Natural killer cell (primary cell): ENCODE measurements at places on chromosomes 6 and 20. TPM values are rescaled to one million over a fixed set of nuclear protein-coding genes. Genes with fewer than 3 reads are reported as not detected.

- H3K27me3 ChIP-seq, result no peaks in the 10 kb centered on the region
- DNase-seq, result no peak
- no peak overlapping the region for H3K27ac ChIP-seq
- H3K4me3 ChIP-seq, result no peak overlapping the region
These were observed 73.5 kb downstream of the TNFRSF21 start for GRCh38 chr6:47235964-47236760.

GRCh38 chr20:35974256-35974655 is 5.9 kb downstream of the CNBD2 start:
- DNase-seq, result no peak
- no peaks in the 10 kb centered on the region for H3K27me3 ChIP-seq
- H3K4me1 ChIP-seq, result no peaks in the 10 kb centered on the region
- H3K4me3 ChIP-seq, result no peak overlapping the region
- no peak overlapping the region for H3K27ac ChIP-seq

DNA sequence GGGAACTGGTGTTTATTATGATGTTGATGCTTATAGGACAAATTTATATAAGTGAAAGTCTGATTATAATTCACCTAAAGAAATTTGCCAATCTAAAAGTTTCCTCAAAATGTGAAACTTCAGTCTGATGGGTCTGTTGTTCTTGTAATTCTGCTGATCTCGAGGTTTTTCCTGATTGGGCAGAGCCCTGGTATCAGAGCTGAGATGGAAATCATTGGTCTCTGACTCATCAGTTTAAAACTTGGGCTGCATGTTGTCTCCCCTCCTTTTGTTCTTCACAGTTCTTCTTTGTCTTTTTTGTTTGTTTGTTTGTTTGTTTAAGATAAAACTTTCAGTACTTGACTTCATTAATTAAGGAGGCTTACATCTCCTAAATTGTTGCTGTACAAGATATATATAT is 5.9 kb downstream of the SMAP1 start:
- H3K27me3 ChIP-seq, result no peaks in the 10 kb centered on the region
- no peak overlapping the region for H3K4me3 ChIP-seq
- peaks cover under 1% of the 10 kb centered on the region for H3K4me1 ChIP-seq
- no peak overlapping the region for H3K27ac ChIP-seq
- DNase-seq, result no peak
- H3K36me3 ChIP-seq, result no peaks in the 10 kb centered on the region

DNA sequence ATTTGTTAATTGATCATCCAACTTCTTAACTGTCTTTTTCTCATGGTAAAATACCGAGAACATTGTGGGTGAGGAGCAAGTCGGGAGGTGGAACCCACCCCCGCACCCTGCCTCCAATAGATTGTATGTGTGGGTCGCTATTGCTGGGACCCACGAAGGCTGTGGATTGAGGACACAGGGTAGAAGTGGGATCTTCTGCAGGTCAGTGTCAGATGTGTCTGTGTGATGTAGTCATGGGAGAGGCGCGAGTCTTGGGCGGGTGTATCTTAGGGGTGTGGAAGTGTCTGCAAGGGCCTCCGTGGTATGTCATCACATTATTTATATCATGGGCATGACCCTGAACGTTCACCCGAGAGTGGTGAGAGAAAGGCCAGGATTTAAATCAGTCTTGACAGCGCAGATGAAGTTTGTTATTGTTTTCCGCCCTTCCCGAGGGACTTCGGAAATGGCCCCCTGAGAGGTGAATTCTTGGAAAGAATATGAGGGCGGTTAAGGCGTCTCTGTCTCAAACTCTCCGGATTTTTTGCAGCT is 472 bp upstream of the PAQR8 start:
- peak overlapping the region; percentile 59 for H3K4me3 ChIP-seq
- H3K36me3 ChIP-seq, result no peaks in the 10 kb centered on the region
- H3K27me3 ChIP-seq, result no peaks in the 10 kb centered on the region
- H3K4me1 ChIP-seq, result peaks cover 15% of the 10 kb centered on the region
- peak overlapping the region; percentile 94 for H3K27ac ChIP-seq
- peak; percentile 65 for DNase-seq

DNA sequence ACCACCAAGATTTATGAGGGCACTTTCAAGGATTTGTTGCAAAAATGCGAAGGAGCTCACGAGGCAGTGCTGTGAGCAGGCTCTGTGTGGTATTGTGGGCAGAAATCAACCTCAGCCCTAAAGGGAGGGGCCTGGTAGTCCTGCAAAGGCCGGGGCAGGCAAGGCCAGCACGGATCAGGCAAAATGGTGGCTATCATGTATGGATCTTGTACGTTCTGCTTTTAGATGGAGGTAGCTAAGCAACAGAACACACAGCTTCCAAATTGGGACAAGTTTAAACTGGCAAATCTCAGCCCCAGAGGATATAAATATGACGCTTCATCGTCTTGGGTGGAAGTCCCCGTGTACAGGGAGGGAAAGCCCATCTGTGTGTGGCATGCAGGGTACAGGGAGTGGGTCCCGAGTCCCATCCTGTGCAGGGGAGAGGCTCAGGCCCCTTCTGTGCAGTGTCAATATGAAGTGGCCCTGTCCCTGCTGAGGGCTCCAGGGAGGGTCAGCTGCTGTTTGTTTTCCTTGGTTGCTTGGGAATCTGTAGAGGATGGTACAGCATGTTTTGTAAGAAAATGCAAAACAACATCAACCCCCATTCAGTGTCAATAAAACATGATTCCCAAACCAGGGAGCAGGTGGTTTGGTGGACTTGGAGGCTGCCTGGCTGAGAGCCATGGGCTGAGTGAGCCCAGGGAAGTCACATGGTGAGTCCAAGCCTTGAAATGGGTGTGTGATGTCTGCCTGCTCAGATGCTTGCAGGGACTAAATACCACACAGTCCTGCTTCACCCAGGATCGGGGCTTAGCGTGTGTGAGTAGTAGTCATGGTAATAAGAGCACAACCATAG is 113.0 kb downstream of the SYCP2 start:
- no peak for DNase-seq
- no peaks in the 10 kb centered on the region for H3K4me1 ChIP-seq
- no peaks in the 10 kb centered on the region for H3K27me3 ChIP-seq
- no peak overlapping the region for H3K4me3 ChIP-seq
- no peaks in the 10 kb centered on the region for H3K36me3 ChIP-seq

- H3K4me1 ChIP-seq, result no peaks in the 10 kb centered on the region
- DNase-seq, result peak; percentile 45
- H3K27me3 ChIP-seq, result peaks cover 3% of the 10 kb centered on the region
- H3K4me3 ChIP-seq, result no peak overlapping the region
- H3K27ac ChIP-seq, result no peak overlapping the region
These were observed 70.5 kb upstream of the SLCO4A1 start for GRCh38 chr20:62571669-62572344.

DNA sequence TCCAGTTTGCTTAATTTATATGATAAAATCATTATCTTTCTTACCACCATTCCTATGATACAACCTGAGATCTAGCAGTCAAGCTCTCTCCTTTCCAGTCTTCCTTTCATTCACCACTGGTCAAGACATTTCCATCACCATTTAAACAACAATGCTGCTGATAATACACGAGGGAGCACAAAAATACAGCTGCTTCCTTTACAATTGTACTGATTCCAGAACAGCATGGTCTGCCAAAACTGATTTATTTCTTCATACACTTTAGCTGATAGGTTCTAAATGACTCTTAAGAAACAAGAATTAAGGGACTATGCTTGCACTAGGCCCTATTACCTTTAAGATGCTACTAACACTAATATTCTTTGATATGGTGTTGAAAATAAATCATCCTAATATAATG is 65.0 kb downstream of the EPM2A start:
- H3K27ac ChIP-seq, result no peak overlapping the region
- no peaks in the 10 kb centered on the region for H3K4me1 ChIP-seq
- H3K4me3 ChIP-seq, result no peak overlapping the region
- H3K27me3 ChIP-seq, result no peaks in the 10 kb centered on the region
- no peaks in the 10 kb centered on the region for H3K36me3 ChIP-seq

- H3K27me3 ChIP-seq, result no peaks in the 10 kb centered on the region
- no peak overlapping the region for H3K27ac ChIP-seq
- H3K4me1 ChIP-seq, result no peaks in the 10 kb centered on the region
These were observed 159.8 kb upstream of the ARG1 start for GRCh38 chr6:131412960-131413830.

DNA sequence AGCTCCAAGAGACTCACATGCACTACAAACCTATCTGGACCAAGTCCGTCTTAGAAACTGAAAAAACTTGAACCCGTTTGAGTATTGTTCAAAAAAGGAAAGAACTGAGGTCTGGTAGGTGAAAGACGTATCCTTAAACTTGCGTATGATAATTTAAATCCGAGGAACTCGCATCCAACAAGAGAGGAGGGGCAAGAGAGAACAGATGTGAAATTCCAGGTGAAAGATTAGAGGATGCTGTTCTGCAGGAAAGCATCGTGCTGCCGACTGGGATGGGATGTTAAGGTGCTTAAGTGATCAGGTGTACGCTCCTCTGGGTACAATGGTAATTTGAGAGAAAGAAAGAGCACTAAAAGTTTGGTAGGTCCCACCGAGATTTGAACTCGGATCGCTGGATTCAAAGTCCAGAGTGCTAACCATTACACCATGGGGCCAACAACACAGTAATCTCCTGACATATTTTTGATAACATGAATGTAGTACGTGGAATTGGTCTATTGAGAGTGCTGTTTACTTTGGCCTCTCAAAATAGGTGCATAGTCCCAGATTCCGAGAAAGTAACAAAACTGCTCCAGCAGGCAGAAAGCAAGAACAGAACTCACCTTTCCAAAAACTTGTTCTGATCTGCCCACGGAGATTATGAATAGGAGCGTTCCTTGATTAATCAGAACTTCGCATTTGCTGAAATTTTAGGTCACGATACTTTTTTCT is 53.5 kb upstream of the BTN3A2 start:
- DNase-seq, result peak; percentile 82
- peak overlapping the region; percentile 4 for H3K4me3 ChIP-seq
- no peaks in the 10 kb centered on the region for H3K36me3 ChIP-seq
- H3K4me1 ChIP-seq, result peaks cover 28% of the 10 kb centered on the region
- no peaks in the 10 kb centered on the region for H3K27me3 ChIP-seq

GRCh38 chr20:63657260-63657936 is 714 bp upstream of the RTEL1 start:
- peaks cover 3% of the 10 kb centered on the region for H3K36me3 ChIP-seq
- DNase-seq, result peak; percentile 26
- peak overlapping the region; percentile 76 for H3K4me3 ChIP-seq
- H3K27ac ChIP-seq, result no peak overlapping the region
- H3K27me3 ChIP-seq, result peaks cover 12% of the 10 kb centered on the region

DNA sequence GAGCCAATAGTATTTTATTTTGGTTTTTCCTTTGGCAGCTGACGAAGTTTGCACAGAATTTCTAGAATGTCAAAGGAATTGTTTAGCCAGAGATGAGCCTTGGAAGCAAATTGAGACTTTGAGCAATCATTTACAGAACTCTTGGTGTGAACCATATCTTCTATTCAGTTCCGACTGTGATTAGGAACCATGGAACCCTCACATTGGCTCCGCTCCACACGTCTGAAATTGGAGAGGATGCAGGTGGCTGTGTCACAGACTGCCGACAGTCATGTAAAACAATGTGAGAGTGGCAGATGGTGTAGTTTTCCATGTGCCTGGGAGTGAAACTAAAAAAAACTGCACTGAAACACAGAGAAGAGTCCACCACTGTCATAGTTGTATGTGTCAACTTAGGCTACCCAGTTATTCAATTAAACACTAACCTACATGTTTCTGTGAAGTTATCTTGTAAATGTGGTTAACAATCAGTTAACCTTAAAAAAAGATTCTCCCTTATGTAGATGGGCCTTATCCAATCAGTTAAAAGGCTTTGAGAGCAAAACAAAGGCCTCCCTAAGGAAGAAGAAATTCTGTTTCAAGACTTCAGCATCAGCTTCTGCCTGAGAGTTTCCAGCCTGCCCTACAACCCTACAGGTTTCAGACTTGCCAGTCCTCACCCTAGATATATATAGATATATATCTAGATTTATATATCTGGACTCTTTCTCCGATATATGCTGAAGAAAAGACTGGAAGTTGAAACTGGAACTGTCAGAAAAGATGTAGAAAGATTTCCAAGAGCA is 3.3 kb upstream of the HMGN4 start:
- H3K27me3 ChIP-seq, result no peaks in the 10 kb centered on the region
- H3K36me3 ChIP-seq, result no peaks in the 10 kb centered on the region
- H3K4me1 ChIP-seq, result peaks cover 33% of the 10 kb centered on the region
- H3K4me3 ChIP-seq, result no peak overlapping the region

- no peak overlapping the region for H3K27ac ChIP-seq
- no peaks in the 10 kb centered on the region for H3K27me3 ChIP-seq
- no peak for DNase-seq
- no peak overlapping the region for H3K4me3 ChIP-seq
- peaks cover 37% of the 10 kb centered on the region for H3K36me3 ChIP-seq
These were observed 9.9 kb upstream of the NHLRC1 start for GRCh38 chr6:18132346-18132745.

GRCh38 chr6:119034827-119035458 is 43.5 kb downstream of the FAM184A start:
- H3K36me3 ChIP-seq, result no peaks in the 10 kb centered on the region
- H3K4me1 ChIP-seq, result no peaks in the 10 kb centered on the region
- no peak for DNase-seq
- no peak overlapping the region for H3K27ac ChIP-seq
- no peaks in the 10 kb centered on the region for H3K27me3 ChIP-seq
- H3K4me3 ChIP-seq, result no peak overlapping the region

DNA sequence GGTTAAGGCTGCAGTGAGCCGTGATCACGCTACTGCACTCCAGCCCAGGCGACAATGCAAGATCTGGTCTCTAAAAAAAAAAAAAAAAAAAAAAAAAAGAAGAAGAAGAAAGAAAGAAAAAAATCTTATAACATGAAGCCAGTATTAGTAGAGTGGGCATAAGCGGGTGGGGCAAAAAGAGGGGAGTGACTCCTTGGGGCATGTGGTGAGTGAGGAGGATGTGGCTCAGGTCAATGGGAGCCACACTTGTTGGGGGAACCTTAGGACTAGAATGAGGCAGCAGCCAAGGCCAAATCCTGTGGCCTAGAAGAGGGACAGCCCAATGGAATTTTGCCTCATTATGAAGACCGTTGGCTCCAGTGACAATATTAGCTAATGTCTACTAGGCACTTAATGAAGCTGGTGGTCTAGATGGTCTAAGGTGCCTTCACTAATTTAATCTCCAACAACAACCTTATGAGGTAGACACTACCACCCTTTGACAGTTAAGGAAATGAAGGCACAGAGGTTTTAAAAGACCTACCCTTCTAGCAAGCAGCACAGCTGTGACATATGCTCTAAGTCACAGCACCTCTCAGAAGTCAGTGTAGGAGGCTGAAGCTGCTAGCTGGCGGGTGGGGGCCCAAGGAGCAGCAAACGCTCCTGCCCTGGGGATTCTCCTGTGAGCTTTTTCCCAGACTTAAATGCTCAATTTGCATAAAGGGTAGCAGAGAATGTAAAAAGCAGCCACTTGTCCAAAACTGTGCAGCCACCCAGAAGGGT is 23.6 kb upstream of the ARMC12 start:
- H3K4me3 ChIP-seq, result no peak overlapping the region
- H3K36me3 ChIP-seq, result no peaks in the 10 kb centered on the region

The FAM209A gene
- total RNA-seq, result 5.4 TPM

The KCNK15 gene
- total RNA-seq, result not detected

The OGFR gene
- total RNA-seq, result 83.0 TPM

The ARHGAP40 gene
- not detected for total RNA-seq

The ZNF337 gene
- 25.3 TPM for total RNA-seq

The FAM209B gene
- total RNA-seq, result 3.1 TPM

The SULF2 gene
- total RNA-seq, result 12.3 TPM

The TMC2 gene
- not detected for total RNA-seq

The ZC3H12D gene
- total RNA-seq, result 0.49 TPM
